T-helper 2 cell (primary cell): ENCODE measurements at places on chromosomes 5 and 9.

DNA sequence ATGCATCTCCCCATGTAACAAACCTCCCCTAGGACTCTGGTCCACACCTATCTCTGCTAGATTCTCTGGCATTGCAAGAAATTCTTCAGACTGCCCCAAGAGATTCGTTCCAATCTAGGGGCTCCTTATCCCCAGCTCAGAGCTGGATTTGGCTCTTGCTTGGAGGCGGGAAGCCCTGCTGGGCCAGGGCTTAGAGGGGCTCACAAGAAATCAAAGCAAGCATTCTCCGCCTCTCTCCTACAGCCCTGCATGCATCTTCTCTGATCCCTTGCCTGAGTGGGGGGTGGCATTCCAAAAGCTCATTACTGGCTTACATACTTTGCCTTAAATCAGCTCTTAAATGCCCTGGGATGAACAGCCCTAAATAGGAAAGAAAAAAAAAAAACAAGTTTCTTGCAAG is 75.8 kb downstream of the KCNIP1 start:
- no peak for DNase-seq

- peak; percentile 19 for DNase-seq
Measured at GRCh38 chr5:10354048-10354872, 765 bp downstream of the MARCHF6 start.

GRCh38 chr9:4674783-4675182 is 4.6 kb upstream of the CDC37L1 start:
- no peak for DNase-seq

DNA sequence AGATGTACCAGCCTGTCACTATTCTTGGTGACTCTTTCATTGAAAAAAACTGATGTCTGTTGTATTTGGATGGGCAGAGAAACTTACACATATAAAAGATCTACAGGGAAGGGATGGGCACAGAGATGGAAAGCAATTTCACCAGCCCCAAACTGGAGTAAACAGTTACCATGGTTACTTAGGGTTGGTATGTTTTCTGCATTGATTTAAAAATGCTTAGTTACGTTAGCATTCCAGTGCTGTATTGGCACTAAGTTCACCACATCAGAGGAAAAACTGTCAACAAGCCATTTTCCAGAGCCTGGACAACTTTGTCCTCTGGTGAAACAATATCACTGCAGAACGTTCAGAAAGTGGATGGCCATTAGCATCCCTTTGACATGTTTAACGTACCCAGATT is 28.0 kb downstream of the MARCHF3 start:
- no peak for DNase-seq

DNA sequence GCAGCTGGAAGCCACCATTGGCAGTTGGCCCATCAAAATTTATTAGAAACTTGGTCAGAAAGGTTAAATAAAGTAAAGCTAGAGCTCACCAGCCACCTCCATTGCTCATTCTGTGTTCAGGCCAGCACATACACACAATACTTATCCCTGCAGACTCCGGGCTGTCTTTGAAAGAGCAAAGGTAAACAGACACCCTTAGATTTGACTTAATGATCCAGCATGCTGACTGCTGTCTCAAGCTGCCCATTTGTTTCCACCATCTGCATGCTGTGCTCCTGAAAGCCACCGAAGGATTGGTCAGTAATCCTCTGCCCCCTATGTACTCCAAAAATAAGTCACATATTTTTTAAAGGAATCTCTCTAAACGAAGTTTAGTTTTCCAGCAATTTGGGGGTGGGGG is 1059.8 kb upstream of the DMAC1 start:
- no peak for DNase-seq

DNA sequence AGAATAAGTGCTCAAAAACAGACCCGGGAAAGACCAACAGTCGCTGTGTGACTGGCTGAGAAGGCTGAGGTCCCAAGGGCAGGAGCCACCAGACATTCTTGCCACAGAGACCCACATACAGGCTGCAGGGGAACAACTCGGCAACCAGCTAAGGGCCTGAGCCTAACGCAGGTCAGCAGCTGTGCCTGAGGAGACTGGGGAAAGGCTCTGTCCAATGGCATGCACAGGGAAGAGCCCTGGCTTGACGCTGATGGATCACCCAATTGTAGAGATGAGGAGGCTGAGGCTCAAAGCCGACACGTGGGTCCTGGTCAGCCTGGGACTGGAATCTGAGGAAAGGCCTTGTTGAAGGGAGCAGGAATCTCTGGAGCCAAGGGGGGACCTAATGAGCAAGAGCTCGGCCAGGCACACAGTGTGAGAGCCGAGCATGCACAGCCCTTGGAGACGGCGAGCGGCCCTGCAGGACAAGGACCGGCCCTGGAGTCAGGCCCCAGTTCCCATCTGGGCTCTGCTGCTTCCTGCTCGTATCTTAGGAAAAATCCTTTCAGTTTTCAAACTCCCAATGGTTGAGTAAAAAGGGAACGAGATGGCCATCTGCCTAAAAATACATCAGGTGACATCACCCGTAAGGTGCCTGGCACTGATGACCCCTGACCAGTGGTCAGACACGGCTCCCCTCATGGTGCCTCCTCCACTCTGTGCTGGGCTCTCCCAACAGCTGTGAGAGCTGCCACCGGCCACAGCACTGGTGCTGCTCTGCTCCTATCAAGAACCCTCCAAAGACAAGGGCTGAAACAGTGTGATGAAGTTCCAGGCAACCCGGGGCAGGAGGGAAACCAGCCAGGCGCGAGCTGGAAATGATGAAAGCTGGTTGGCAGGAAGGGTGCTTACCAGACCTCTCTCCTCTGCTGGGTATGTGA is 16.4 kb downstream of the LMAN2 start:
- no peak for DNase-seq

DNA sequence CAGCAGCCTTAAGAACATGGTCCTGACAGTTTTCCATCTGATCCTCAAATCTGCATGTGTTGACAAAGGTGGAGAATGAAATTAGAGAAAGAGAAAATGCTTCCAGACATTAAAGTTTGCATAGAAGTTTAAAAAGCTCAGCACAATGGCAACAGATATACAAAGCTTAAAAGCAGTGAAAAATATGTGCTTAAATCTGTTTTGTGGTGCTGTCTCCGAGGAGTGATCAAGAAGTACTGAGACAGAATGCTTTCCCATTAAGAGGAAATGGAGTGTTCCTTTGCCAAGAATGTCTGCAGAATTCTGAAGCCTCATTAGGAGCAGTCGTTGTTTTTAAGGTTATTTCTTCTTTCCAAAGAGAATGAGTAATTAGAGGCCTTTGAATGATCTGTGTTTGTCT is 131.4 kb downstream of the MCTP1 start:
- no peak for DNase-seq

DNA sequence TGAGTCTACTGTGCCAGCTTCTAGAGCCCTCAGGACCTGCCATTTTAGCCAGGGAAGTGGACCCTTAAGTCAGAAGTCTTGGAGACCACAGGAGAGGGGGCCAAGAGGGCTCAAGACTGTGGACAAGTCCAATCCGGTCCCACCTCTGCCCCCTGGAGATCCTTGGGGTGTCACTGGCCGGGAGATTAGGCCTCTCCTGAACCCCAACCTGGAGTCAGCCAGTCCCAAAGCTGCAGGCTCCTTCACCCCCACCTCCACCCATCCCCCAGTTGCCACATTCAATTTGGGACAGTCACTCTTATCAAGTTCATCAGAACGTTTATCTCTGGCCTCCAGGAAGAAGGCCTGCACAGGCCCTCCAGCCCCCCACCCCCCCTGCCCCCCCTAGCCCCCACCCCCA is 290 bp downstream of the SLC23A1 start:
- DNase-seq, result no peak

- no peak for DNase-seq
Measured at GRCh38 chr5:103473725-103474124, 88.9 kb downstream of the NUDT12 start.

DNA sequence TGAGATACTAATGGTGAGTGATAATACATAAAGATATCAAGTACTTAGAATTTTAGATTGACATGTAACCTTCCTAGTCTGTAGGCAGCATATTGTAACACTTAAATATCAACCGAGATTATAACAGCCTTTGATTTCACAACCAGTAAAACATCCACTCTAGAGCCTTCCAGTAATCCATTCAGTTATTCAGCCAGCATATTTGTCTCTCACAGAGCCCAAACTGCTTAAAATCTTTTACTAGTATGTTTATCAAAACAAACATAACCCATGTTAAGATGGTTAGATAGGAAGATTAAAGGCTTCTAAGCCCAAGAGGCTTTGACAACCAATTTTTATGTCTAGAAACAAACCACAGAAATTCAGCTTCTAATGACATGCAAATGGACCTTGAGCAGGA is 177.9 kb upstream of the FST start:
- no peak for DNase-seq

GRCh38 chr5:178115814-178116142 is 2.4 kb downstream of the N4BP3 start:
- DNase-seq, result no peak

DNA sequence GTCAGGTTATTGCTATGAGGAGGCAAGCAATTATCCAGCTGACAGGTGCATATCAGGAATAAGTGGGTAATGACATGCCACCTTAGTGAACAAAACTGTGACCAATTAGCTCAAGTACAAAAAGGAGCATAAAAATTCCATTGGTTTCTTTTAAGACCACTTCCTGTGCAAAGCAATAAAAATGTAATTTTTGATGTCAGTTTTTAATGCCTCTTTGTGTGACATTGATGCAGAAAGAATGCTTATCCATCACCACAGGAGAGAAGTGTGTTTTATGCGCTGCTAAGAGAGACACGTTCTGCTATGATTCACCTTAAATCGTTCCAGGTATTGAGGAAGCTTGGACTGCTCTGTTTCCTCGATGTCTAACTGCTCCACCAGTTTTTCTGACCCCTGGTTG is 96.7 kb downstream of the MRPS27 start:
- no peak for DNase-seq

DNA sequence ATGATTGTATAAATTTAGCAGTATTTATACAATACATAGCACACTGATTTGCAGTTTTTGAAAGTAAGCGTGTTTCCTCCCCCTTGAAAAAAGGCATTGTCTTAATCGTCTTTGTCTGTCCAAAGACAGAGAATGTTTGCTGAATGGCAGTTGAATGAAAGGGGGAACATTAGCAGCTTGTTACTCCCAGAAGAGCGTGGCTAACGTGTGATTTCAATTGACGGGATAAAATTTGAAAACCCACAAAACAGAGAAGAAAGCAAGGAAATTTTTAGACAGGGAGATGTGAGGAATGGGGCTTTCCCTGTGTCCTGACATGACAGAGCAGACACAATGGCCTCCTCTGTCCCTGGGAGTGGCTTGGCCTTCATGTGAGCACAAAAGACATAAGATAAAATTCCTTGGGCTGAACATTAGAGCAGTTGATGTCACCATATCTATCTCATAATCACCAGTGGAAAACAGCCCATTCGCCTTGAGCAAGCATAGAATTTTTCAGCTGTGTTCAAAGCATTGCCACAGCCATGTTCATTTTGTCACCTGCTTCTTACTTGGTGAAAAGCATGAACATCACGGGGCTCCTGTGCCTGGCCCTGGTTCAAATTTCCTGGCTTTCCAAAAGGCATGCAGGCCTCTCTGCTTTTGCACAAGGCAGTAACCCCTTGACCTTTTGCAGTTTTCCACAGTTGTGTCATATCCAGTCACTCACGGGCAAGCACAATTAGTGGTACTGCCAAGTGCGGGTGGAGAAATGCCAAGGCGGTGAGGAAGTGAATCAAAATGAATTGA is 126.9 kb downstream of the TLE1 start:
- DNase-seq, result no peak

DNA sequence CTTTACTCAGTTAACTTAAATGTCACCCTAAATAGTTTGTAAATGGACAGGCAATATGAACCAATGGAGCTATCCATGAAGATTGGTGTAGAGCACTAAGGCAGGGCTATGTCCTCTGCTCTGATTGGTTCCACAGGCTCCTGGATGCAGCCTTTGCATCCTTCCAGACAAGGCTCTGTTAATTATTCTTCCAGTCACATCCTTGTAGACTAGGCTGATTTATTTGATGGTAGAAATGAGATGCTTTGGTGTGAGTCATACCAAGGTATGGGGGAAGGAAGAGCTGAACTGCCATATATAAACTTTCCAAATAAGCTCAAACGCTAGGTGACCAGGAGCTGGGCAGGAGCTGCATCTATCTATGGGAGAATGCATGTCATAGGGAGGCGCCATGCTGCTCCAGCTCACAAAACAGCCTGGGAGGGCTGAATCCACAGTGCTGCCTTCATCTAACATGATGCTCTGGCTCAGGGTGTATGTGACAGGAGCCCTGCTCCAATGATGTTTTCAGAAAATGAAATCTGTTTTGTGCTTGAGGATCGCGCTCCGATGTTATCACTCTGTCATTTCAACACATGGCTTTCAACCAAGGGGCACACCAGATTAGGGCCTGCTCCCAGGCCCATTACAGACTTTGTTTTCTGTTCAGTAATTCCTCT is 818.0 kb upstream of the ZNF608 start:
- no peak for DNase-seq

GRCh38 chr9:91800473-91801030 is 149.5 kb downstream of the ROR2 start:
- no peak for DNase-seq

GRCh38 chr5:33410221-33410620 is 30.5 kb upstream of the TARS1 start:
- no peak for DNase-seq

- DNase-seq, result no peak
Measured at GRCh38 chr5:98541641-98542040, 231.8 kb upstream of the RGMB start.

DNA sequence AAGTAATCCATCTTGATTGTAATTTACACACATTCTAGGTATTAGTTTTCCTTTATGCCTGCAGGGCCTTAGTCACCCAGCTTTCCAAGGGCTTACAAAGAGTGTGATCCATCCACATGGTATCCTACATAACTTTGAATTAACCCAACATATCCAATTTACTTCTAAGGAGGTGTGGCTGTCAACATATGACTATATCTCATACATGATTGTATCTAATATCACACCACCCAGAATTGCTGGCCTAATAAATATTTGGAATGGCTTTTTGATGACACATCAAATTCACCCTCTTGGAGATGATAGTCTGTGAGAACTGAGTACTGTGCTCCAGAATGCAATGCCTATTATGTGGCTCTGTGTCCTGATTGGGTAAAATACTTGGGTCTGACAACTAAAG is 363.3 kb upstream of the GRIN3A start:
- DNase-seq, result no peak

DNA sequence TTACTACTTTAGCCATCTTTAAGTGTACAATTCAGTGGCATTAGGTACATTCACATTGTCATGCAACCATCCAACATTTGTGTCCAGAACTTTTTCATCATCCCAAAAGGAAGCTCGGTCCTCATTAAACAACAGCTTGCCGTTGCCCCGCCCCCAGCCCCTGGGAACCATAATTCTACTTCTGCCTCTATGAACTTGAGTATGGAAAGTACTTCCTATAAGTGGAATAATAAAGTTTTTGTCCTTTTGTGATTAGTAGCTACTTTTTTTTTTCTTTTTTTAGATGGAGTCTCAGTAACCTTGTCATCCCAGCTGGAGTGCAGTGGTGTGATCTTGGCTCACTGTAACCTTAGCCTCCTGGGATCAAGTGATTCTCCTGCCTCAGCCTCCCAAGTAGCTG is 5.0 kb downstream of the GBGT1 start:
- no peak for DNase-seq
